MCF 10A (cell line): ENCODE measurements at places on chromosomes 3 and 15.
A peak's percentile ranks its signal among the peaks of the same experiment; 100 is the strongest.

GRCh38 chr3:69531576-69532546, 146.0 kb upstream of the FRMD4B start:
- no peak for DNase-seq

- no peak for DNase-seq
Observed at GRCh38 chr3:15794842-15795650, 2.7 kb downstream of the ANKRD28 start.

- no peak for DNase-seq
Observed at GRCh38 chr3:14583548-14584091, 43.5 kb upstream of the GRIP2 start.

DNA sequence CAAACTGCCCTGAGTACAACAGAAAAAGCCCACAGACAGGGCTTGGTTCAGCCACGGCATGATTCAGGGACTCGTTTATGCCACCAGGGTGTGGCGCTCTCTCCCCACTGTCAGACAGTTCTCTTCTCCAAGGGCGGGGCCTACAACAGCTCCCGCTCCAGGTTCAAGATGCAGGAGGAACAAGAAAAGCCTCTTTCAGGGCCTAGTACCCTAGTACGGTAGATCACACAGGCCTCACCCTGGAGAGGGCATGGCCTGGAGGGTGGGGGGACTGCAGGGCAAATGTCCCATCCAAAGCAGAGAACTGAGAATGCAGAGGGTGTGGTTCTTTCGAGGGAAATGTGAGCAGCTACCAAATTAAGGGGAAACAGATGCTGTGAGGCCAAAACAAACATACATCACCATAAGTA, 12.0 kb downstream of the MESD start:
- DNase-seq: peak; percentile 30

DNA sequence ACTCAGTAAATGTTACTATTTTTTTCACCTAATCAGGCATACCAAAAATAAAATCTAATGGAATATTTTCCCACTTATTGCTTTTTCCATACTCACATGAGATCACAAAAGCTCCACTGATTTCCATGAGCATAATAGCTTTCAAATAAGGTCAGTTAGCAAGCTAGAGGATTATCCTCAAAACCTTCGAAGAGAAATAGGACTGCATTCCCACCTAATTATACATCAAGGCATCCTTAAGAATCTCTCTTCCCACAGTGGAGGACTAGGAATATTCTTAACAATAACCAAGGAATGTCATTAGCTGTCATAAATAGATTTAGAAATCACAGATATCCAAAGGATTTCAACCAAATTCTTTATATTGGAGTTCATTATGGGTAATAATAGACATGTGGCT, 127.9 kb upstream of the STT3B start:
- DNase-seq: no peak

DNA sequence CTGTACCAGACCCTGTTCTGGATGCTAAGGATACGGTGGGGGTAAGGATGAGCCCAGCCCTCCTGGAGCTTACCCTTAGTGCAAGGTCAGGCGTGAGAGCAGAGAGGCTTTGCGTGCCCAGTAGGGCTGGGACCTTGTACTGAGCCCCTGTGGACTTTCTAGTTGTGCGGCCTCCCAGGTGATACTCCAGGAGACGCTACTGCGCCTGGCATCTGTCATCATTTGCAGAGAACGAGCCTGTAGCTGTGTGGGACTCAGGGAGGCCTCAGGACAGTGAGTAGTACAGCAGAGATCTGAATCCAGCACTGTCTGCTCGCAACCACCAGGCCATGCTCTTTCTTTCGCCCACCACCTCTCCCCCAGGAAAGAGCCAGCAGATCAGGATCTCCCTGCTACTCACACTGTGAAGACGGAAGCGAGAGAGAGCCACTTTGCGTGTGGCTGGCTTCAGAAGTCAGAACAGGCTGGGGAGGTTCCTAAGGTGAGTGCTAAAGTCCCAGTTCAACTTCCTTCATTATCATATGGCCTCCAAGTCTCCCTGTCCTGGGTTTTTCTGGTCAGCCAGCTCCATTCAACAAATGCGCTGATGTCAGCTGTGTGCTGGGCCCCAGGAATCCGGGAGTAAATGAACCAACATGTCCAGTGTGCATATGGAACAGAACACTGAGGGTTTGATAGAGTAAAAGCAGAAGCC, 38.2 kb upstream of the ITGA11 start:
- no peak for DNase-seq

DNA sequence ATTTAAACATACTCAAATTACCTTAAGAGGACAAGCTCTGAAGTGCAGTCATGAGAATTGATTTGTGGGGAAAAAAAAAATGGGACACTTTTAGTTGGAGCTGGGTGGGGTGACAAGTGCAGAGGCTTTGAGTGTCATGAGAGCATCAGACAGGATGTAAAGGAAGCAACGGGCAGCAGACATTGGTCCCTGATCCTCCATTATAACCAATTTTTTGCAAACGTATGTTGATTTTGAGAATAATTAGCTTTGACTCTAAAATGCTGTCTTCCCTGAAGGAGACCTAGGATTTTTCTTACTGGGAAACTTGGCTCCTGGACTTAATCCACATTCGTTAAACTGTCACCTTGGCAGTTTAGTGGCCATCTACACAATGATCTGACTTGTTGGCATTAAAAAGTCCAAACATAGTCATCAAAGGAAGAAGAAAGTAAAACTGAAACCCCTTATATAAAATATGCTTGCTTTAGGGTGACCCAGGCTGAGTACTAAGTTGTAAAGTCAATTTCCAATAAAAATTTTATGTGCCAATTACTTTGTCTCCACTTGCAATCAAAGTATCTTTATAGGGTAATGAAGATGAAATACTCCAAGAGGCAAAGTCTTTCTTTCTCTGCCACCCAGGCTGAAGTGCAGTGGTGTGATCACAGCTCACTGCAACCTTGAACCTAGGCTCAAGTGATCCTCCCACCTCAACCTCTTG, 45.6 kb downstream of the BCL2L10 start:
- no peak for DNase-seq
